Dorsolateral prefrontal cortex (tissue), 122 donors: ENCODE measurements at places on chromosomes 3 and 15. TPM values are rescaled to one million over a fixed set of nuclear protein-coding genes. Genes with fewer than 3 reads are reported as not detected.
A peak's percentile ranks its signal among the peaks of the same experiment; 100 is the strongest.

The FYCO1 gene
- 14.5 TPM for total RNA-seq

The CD200R1 gene
- 0.93 TPM for total RNA-seq

The SOX2 gene
- total RNA-seq = 96.4 TPM

The P4HTM gene
- 125 TPM for total RNA-seq

The CADPS gene
- 361 TPM for total RNA-seq

The FLNB gene
- total RNA-seq = 72.6 TPM

The RBPMS2 gene
- 2.9 TPM for total RNA-seq

The GRK7 gene
- 0.34 TPM for total RNA-seq

GRCh38 chr3:69842789-69843188 lies 103.5 kb downstream of the MITF start:
- no peak for DNase-seq

GRCh38 chr3:13391308-13391707 lies 28.8 kb downstream of the NUP210 start:
- DNase-seq = no peak

DNA sequence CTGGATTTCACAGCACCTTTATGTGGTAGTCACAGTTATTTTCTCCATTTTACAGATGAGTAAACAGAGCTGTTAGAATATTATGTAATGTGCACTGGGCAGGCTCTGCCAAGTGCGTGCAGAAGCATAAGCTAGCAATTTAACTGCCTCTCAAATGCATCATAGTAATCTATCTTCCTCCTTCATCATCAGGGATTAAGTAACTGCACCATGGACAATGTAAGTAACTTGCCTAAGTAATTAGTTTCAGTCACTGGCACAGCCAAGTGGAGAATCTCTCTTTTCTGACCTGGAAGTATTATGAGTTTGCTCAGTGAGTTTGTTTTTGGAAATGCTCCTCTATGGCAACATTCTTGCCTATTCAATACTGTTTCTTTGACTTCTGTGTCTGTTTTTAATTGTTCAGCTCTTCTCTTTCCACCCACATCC lies 260.5 kb downstream of the PTPRG start:
- no peak for DNase-seq

DNA sequence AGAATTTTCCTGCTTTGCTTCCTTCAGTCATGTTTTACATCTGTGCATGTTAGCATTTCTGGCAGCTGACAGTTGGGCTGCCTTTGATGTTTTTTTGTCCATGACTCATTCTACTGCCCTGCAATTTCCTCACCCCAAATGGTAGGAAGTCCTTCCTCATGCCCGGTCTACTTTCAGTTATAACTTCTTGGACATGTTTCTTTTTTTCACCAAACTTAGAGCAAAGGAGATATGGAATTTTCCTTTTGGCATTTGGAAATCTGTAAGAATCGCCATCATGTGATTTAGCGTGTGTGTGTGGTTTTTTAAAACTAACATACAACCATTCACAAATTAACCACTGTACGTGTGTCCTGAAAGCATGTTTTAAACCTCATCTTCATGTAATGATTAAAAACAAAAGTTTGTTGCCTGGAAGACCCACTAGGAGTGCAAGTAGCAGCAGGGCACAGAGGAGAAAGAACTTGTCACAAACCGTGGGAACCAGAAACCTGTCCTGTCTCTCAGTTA lies 430.7 kb upstream of the CFAP20DC start:
- DNase-seq = no peak

DNA sequence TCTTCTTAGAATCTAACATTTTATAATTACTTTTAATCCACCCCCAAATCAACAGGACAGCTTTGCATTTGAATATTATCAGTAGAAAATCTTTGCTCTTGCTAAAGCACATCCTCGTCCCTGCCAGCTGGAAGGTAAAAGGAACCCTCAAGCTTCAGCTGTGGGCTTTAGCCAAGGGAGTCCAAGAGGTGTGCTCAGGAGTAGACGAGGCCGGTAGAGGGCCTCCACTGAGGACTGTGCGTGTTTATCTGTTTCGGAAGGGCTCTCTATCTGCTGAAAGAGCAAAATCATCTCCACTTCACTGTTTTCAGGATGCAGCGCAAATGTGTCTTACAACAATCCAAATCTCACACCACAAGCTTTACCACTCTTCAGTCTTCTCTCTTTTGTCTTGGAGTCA lies 257.4 kb upstream of the IL12A start:
- DNase-seq = no peak

DNA sequence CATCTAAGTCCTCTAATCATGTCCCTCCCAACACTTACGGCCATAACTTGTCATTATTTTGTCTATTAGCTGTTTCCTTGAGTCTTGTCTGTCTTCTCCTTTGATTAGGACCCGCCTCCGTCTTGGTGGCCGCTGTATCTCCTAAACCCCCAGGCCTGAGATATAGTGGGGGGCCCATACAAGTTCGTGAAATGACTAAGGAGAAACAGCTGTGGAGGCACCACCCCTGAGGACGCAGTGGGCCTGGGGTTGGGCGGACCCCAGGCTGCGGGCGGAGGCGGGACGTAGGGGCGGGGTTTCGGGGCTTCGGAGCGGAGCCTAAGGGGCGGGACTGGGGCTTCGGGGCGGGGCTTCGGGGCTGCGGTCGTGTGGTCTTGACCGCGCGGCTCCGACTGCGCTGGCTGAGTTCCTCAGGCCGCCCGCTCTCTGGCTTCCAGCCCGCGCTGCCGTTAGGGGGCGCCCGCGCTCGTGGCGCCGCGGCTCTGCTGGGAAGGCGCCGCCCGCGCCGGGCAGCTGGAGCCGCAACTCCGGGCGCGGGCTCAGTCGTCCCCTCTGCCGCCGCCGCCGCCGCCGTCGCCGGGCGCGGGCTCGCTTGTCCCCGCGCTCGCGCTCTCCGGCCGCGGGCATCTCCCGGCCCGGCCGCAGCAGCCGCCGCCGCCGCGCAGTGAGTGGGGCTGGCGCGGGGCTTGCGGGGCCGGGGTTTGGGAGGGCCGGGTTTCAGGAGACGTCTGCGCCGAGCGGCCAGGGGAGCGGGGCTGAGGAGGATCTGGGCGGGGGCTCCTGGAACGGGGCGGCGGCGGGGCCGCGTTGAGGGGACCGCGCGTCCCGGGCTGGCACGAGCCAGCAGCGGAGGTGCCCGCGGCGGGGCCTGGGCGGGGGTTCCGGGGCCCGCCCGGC lies at the start of gene KCTD6:
Gene KCTD6 (plus strand): TSS at position 591 of the 897 bp plus-strand sequence. CDS start 6,660 bp downstream, outside the sequence.
- peak; percentile 75 for DNase-seq

- DNase-seq = peak; percentile 65
Measured at GRCh38 chr15:43911235-43911781, 84.5 kb downstream of the WDR76 start.

GRCh38 chr3:52606373-52607085 lies 70.1 kb downstream of the UQCC5 start:
- DNase-seq = no peak

- no peak for DNase-seq
Measured at GRCh38 chr15:80985981-80986380, 3.6 kb downstream of the MESD start.

DNA sequence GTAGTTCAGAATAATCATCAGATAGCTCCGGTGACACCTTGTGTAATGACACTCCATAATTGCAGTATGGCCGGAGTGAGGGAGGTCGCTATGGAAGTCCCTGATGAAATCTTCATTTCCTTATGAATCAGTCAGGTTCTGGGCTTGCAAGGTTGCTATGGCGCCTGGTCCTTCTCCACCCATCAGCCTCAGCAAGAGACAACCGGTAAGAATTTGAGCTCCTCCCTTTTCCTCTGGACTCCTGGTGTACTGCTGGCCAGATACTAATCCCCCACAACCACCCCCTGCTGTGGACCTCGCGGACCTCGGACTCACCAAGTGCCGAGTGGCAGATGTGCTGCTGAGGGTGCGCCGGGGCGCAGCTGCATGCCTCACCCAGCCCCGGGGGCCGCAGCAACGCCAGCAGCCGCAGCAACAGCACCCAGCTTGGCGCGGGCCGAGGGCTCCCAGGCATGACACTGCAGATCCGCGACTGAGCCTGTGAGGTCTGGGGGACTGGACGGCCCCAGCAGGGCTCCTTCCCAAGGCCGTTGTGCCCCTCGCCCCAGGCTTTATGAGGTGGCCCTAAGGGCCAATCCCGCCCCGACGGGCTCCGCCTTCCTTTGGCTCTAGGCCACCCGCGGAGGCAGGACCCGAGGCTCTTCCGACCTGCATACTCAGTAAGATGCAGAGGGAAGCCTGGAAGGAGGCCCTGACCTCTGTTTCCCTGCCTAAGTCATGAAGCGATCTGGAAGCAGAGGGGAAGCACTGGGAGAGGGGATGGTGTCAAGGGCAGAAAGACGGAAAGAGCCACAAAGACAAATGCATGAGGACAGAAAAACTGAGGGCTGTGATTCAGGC lies at the start of gene TIMP4:
Gene TIMP4 (minus strand): TSS at position 526 of the 840 bp plus-strand sequence. CDS start 72 bp downstream, at position 454.
- DNase-seq = no peak

DNA sequence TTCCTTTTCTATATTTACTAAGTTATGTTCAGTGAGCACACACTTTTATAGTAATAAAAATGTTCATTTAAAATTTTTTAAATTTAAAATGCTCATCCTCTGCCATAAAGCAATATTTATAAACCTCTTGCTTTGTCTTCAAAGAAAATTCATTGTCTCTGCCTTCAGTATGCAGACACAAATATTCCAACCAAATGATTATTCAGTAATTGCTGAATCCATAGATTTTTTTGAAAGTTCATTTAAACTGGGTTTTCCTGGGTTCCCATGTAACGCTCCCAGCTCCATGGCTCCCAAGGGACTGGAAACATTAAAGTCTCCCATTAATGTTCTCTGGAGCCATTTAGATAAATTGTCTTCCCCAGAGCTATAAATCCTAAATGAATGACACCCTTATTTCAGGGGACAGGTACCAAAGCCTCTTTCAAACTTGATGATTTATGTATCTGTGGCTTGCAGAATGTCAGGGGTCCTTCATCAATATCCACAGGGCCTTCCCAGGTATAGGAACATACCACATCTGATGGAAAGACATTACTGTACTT lies 15.2 kb upstream of the GLCE start:
- no peak for DNase-seq

GRCh38 chr3:124107104-124107890 lies 115.4 kb upstream of the ROPN1 start:
- no peak for DNase-seq

DNA sequence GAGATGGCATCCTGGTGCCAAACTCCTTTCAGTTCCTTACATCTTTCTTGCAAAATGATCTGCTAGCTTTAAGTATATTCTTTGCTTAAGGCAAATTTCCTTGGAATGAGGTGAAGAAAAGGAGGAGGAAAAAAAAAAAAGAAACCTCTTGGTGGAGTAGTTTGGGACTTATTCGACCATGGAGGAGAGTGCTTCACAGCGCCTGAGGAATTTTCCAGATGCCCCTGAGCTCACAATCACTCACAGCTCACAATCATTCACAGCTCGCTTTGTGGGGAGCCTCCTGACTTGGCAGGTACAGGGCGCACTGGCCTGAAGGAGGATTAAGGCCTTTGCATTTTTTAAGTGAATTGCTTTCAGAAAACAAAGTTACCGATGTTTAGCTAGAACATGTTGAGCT lies 53.9 kb downstream of the BOC start:
- no peak for DNase-seq

DNA sequence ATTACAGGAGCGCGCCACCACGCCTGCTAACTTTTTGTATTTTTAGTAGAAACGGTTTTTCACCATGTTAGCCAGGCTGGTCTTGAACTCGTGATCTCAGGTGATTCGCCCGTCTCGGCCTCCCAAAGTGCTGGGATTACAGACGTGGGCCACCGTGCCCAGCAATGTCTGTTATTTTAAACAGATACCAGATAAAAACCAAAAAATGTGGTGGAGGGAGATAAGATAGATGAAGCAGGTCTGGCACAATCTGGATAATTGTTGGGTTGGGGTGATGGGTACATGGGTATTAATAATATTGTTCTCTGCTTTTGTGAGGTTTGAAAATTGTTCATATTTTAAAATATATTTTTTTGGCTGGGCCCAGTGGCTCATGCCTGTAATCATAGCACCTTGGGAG lies 4.7 kb downstream of the RNF111 start:
- no peak for DNase-seq

GRCh38 chr3:128334086-128334645 lies 132.5 kb downstream of the DNAJB8 start:
- DNase-seq = no peak

GRCh38 chr3:156120528-156121251 lies at the start of gene KCNAB1:
Gene KCNAB1 (plus strand): TSS chr3:156120578.
- no peak for DNase-seq

DNA sequence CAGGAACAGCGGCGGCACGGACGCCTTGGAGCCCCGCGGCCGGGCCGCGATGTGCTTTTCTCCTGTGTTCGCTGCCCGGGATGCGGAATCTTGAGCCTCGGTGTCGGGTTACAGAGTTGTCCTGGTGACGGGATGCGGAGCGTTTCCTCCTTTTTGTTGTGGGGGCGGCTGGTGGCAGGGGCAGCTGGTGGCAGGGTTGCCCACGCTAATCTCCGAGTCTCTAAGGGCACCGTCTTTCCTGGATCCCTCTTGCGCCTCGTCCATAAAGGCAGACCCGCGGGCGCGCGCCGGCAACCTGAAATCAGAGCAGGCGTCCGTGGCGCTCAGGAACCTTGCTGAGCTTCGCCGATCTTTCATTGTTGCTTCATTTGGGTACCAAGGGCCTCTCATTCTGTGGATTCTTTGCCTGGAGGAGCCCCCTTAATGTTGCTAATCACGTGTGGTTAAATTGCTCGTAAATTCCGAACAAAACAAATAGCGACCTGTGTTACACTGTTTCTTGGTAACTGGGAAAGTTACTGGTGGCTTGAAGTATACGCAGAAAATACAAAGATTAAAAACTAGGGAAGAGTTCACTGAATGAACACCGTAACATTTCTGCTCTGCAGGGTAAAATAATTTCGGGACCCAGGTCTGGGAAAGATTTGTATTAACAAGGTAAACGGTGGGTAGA lies 844 bp upstream of the PFN2 start:
- DNase-seq = peak; percentile 69

DNA sequence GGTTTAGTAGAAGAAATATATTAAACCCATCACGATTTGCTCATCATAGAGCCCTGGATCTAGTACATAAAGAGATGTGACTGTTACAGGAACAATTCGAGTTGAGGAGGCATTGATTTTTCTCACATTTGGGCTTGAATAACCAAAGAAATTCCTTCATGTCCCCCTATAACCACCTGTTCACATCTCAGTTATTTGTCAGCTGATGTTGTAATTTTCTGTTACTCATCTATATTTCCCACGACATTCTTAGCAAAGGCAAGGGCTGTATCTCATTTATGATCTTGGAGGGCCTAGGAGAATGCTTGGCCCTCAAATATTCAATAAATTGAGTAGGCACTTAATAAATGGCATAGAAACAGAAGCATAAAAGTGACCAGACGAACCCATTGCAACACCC lies 36.4 kb upstream of the GYG1 start:
- DNase-seq = no peak

DNA sequence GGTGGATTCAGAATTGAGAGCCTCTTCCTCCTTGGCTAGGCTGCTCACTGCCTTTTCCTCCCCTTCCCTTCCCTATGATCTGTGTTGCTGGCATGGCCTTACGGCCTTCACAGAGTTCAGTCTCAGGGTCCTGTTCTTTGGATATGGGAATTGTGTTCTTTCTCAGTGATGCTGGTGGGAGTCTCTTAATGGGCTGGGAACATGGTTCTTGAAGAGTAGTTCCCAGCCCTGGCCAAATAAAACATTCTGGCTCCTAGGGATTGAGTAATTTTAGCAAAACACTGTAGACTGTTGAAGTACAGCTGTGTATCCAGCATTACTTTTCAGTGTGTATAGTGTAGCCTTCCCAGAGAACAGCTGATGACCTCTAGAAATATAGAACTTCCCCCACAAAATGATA lies 22.6 kb upstream of the FILIP1L start:
- DNase-seq = no peak

- no peak for DNase-seq
Measured at GRCh38 chr3:187022403-187023029, 92.2 kb downstream of the ST6GAL1 start.
